Activated CD4-positive, alpha-beta T cell treated with anti-CD3 and anti-CD28 coated beads, Interleukin-2, amount 50 U/mL, for 1 hour (primary cell): ENCODE measurements at places on chromosomes 12 and 14.

GRCh38 chr12:122363782-122364181, 58.7 kb downstream of the CLIP1 start:
- DNase-seq = no peak

- DNase-seq = no peak
Measured at GRCh38 chr12:56040963-56041551, 661 bp upstream of the RPS26 start.

GRCh38 chr14:55754471-55754870, 174.5 kb downstream of the KTN1 start:
- DNase-seq = no peak

DNA sequence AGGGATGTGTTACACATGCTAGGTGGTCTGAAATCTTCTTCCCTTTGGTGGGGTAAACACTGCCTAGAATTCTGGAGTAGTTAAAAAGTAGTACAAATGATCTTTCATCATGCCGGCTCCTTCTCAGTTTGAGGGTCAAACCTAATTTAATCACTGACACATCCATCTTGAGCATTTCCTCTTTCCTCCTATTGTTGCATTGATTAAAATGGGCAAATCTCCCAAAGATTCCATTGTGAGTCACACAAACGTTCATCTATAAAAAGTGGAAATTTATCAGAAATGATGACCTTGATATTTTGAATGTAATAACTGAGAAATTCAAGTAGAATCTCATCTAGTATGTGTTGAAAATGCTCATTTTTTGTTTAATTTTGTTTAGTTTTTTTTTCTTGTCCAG, 996.0 kb downstream of the NRXN3 start:
- no peak for DNase-seq

GRCh38 chr12:5510251-5510805, 78.4 kb downstream of the NTF3 start:
- DNase-seq = no peak

DNA sequence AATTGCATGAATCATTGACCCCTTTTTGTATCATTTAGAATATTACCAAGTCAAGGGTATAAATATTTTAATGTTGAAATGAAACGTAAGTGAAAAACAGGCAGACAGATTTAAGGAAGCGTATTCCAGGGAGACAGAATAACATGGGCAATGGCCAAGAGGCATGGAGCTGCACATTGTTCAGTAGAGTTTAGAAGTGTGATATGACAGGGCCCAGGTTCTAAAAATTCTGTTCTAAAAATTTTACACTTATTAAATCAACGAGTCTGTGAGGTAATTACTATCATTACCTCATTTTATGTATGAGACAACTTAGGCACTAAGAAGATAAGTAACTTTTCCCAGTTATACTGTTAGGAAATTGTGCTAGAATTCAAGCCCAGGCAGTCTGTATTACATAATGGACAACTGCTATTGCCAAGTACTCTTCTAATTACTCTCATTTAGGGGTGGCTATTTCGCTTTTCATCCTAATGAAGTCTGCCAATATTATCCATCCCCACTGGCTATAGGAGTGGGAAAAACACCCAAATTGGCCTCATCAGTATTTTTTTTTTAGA, 103.2 kb upstream of the NAV3 start:
- DNase-seq = no peak
